H7 (cell line): ENCODE measurements at places on chromosomes 4 and X.
A peak's percentile ranks its signal among the peaks of the same experiment; 100 is the strongest.

- no peak for DNase-seq
Measured at GRCh38 chr4:24642981-24643547, 58.7 kb upstream of the DHX15 start.

DNA sequence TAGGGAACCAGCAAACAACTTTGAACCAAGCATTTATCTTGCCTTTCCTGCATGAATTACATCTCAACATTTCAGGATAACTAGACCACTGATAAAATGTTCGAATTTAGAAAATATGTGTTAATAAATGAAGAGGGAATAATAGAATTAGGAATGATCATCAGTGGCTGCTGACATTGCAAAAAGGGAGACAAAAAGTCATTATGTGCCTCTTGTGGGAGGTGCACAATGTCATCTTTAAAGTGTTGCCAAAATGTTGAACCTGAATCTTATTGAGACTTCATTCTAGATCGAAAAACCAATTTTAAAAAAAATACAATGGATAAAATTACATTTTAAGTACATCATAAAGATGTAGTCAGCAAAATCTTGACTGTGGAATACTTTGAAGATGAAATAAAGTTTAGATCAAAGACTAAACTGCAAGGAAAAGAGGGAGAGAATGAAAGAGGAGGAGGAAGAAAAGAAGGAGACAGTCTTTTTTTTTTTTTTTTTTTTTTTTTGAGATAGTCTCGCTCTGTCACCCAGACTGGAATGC, 299.3 kb downstream of the FBXW7 start:
- DNase-seq: no peak

DNA sequence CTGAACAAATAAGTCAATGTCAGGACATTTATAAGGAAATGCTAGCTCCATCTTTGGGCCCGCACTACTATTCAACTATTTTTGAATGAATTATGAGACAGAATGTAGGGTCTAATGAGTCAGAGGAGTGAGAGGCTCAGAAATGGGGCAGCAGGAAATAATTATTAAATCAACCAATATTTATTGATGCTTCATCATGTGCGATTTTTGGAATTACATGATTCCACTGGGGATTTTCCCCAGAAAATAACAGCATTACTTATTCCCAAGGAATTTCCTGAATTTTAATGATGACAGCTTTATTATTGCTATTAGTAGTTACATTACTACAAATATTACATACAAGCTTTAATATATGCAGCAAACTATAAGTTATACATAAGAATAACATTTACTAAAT, 49.3 kb upstream of the PHF8 start:
- DNase-seq: no peak

DNA sequence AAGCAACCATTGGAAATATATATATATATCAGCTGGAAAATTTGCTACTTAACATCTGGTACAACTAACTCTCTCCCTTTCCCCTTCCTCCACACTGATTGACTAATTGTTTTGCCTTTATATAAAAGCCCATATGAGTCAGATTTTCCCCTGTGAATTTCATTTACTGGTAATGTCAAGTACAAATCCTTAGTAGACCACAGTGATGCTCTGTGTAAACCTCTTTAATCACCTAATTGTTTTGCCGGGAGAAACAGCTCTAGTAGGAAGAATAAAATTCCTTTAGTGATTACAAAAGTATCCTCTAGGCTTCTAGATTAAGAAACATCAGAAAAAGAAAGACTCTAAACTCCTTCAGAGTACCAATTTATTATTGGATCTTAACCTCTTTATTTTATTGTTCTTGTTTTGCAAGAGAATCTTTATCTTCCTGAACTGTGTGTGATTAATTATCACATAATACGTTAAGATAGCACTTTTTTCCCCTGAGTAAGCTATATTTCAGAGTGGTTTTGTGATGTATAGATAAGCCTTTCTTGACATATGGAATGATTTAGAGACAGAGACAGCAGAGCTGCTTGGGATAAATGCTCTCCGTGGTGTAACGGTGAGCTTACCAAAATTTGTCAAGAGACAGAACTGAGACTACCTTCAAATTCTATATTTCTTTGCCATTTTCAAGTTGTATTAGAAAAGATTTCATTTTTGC, 1606.4 kb upstream of the TENM3 start:
- DNase-seq: no peak

- DNase-seq: no peak
Measured at GRCh38 chr4:83012200-83012686, 1.6 kb upstream of the LIN54 start.

GRCh38 chr4:17765514-17766286, 15.7 kb downstream of the FAM184B start:
- no peak for DNase-seq

DNA sequence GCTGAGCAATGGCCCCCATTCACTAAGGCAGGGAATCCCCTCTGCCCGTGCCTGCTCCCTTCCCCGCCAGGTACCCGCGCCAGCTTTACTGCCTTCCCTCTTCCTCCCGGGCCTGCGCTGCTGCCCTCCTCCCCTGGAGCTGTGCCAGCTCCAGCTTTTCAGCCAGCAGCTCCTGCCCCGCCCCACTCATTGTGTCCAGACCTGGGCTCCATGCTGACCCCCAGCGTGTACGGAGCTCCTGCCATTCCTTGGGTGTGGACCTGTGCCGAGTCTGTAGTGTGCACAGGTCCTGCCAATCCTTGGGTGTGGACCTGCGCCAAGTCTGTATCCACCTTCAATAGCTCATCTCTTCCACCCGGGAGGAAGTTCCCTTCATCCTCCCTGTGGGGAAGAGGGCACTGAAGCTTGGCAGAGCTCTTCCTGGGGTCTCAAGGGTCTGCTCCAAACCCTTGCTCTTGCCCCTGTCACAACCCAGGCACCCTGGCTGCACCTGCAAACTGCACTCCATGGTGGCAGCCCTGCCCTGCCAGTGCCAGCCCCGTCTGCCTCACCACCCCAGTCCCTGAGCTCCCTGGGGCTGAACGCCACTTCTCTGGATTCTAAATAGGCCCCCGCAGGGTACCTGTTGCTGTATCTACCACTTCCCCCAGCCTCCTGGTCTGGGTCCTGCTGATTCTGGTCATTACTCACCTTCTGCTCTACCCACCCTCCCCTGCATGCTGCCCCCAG, 63.9 kb downstream of the TRMT44 start:
- peak; percentile 53 for DNase-seq

GRCh38 chrX:151902813-151903591, 9.7 kb upstream of the MAGEA4 start:
- DNase-seq: no peak

- no peak for DNase-seq
Measured at GRCh38 chrX:75273483-75273882, 402 bp upstream of the UPRT start.

GRCh38 chrX:123475068-123475724, 257.7 kb downstream of the THOC2 start:
- DNase-seq: no peak

DNA sequence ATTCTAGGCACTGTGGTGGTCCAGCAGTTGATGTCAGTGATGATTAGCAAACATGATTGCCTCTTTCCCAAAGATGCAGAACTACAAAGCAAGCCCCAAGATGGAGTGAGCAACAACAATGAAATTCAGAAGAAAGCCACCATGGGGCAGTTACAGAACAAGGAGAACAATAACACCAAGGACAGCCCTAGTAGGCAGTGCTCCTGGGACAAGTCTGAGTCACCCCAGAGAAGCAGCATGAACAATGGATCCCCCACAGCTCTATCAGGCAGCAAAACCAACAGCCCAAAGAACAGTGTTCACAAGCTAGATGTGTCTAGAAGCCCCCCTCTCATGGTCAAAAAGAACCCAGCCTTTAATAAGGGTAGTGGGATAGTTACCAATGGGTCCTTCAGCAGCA, 365.3 kb downstream of the MAPK10 start:
- no peak for DNase-seq

GRCh38 chrX:72313707-72314641, 8.3 kb upstream of the CITED1 start:
- DNase-seq: no peak

GRCh38 chr4:1623400-1623799, 60.7 kb downstream of the FAM53A start:
- no peak for DNase-seq

- DNase-seq: no peak
Measured at GRCh38 chrX:79556800-79557199, 189.7 kb upstream of the ITM2A start.

- no peak for DNase-seq
Measured at GRCh38 chrX:2320580-2321327, 180.0 kb downstream of the DHRSX start.

- no peak for DNase-seq
Measured at GRCh38 chrX:130741584-130741983, 161.4 kb downstream of the ENOX2 start.

DNA sequence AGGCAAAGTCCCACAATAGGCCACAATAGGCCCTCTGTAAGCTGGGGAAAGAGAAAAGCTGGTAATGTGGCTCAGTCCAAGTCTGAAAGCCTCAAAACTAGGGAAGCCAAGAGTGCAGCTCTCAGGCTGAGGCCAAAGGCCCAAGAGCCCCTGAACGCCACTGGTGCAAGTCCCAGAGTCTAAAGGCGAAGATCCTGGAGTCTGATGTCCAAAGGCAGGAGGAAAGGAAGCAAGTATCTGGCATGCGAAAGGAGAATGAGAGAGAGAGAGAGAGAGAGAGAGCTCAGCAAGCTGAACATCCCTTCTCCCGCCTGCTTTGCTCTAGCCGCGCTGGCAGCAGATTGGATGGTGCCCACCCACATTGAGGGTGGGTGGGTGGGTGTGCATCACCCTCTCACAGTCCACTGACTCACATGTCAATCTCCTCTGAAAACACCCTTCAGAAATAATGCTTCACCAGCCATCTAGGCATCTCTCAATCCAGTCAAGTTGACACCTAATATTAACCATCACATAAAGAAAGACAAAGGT, 30.9 kb upstream of the ELF2 start:
- DNase-seq: no peak

GRCh38 chr4:151624626-151625565, 135.9 kb downstream of the GATB start:
- DNase-seq: no peak

DNA sequence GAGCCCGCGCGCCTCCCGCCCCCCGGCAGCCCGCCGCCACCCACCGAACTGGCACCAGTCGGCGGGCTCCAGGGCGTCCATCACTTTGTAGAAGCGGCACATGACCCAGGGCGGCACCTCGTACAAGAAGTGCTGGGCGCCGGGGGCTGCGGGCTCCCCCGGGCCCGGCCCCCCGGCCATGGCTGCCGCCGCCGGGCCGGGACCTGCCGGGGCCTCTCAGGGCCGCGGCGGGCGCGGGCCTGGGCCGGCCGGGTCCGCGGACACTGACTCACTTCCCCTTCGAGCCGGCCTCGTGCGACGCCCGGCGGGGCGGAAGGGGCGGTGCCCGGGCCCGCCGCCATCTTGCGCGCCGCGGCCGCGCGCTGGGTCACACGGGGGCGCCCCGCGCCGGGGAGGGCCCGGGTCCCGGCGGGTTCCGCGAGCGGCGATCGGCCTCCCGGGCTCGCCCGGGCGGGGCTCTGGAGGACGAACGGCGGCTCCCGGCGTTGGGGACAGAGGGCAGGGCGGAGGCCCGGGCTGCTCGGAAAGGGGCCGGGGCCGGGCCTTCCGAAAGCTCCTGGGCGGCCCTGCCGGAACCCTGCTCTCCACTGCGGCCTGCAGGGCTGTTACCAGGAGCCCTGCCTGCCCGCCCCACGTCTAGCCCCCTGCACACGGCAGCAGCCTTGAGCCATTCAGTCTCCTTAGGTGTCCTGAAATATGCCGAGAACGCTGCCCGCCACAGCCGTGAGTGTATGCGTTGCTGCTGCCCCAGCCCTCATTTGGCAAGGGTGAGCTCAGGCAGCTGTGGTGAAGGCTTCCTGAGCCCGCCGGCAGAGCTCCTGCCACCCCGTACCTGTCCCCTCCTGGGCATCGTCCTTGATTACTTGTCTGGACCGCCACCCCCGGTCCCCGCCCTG, at the start of gene IRAK1:
IRAK1 (minus strand) TSS at position 270 of the 896 bp plus-strand sequence; CDS start at position 180, 90 bp downstream.
- DNase-seq: peak; percentile 89

- no peak for DNase-seq
Measured at GRCh38 chr4:140893939-140894338, 137.8 kb upstream of the TBC1D9 start.

DNA sequence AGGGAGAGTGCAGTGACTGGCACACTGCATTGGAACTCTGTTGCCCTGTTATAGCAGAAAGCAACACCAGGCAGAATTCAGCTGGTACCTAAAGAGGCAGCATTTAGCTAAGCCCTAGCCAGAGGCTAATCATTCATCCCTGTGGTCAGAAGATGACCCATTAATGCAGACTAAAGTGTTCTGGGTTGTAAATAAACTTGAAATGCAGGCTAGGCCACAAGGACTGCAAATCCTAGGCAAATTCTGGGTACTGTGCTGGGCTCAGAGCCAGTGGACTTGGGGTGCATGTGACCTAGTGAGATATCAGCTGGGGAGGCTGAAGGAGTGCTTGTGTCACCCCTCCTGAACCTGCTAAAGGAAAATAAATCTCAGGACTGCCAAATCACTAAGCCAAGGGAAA, 91.2 kb downstream of the LPAR4 start:
- no peak for DNase-seq

DNA sequence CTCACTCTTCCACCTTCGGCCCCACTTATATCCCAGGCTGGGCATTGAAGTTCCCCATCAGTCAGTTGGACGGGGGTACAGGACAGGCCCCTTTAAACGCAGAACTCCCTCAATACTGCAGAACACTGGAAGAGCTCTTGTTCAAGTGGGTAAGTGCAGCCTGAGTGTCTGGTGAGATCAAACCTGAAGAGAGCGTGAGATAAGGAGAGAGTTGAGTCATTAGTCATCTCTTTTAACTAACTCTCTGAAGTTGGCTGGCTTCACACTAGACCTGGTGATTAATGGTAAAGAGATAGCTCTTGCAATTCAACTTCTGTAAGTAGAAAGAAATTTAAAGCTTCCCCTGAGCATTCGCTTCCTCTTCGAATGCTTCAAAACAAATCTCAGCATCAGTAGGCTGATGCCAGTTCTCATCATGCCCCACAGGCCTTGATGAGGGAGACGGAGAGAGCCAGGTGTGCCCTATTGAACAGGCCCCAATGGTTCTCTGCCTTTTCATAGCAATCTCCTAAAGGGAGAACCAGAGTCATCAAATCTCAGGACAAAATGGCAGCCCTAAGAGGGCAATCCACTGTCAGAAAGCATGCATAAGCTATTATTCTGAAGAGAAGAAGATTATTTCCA, 41.0 kb upstream of the JADE1 start:
- DNase-seq: no peak

GRCh38 chr4:29734343-29735213, 985.6 kb upstream of the PCDH7 start:
- no peak for DNase-seq

- DNase-seq: no peak
Measured at GRCh38 chr4:173253561-173253960, 80.6 kb downstream of the HMGB2 start.

DNA sequence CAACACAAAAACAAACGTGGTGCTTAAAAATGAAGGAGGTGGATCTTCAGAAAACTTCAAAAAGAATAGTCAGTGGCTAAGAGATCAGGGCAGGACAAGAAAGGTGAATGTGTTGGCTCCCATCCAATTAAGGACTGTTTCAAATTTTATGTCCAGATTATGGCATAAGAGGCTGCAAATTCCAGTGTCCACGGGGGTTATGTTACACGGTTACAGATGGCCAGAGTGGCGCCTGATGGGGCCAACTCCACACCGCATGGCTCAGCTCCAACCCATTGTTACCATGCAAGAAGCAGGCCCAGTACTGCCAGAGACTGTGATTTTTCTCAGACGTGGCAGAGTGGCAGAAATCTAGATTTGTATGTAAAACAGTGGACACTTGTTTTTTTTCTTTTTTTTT, 168.4 kb upstream of the TENM3 start:
- no peak for DNase-seq
